ENCODE measurements at places on chromosomes 11 and 22. TPM values are rescaled to one million over a fixed set of nuclear protein-coding genes. Genes with fewer than 3 reads are reported as not detected.

DNA sequence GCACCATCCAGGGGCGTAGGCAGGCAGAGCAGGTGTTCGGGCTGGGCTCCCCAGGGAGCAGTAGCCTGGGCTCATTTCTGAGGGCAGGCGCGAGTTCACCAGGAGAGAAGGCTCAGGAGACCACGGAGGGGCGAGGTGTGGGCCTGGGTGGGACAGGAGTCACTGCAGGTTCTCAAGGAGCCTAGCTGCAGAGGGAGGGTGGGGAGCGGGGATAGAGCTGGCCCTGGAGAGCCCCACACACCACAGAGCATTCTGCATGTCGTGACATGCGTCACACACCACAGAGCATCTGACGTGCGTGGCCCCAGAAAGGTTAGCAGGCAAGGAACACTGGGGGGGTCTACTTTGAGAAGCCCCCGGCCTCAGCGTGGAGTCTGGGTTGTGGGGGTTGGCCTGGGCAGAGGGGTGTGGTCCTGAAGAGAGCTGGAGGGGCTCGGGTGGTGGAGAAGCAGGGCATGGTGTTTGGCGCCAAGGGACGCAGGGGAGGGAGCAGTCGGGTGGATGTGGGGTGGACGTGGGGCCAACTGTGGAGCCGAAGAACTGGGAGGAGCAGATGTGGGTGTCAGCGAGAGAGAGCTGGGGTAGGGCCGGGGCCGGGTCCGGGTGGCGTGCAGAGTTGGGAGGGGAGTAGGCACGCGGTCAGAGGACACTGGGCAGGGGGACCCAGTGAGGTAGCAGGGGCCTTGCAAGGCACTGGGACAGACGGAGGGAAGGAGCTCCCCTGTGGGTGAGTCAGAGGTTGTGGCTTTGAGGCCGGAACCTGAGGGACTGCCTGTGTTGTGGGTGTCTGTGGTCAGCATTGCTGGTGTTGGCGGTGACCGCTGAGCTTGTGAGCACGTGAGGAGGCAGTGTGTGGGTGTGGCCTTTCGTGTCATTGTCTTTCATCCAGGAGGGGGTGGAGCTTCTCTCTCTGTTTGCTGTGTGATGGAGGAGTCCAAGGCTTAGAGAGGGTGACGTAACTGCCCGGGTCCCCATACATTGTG is 25.5 kb downstream of the CTTN start:
- DNase-seq: no peak

DNA sequence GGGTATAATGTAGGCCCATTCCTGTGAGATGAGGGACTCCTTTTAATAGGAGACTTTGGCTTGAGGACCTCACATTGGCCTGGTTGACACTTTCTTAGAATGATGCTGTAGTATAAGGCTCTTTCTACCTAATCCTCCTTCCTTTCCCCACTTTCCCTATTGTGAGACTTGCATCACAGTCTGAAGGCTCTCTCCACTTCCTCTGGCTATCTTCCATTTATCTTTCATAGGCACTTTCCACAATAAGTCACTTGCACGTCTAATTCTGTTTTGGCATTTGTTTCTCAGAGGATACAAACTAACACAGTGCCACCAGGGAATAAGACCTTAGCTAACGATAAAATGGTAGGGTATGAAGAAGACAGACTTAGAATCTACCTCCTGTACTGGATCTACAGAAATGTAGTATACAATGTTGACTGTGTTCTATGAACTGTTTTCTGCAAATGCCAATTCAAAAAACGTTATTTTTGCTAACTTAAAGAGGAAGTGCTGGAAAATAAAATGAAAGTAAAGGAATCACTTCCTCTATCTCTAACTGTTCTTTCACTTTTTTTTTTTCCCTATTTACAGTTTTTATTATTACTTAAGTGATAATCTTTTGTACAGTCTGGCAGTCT is 17.9 kb upstream of the PDE3B start:
- no peak for DNase-seq

- DNase-seq: no peak
Observed at GRCh38 chr11:81915045-81915444, 818.6 kb downstream of the FAM181B start.

PGA5 gene
- 0.71 TPM for total RNA-seq

GRCh38 chr11:106152824-106153223 is 75.4 kb downstream of the AASDHPPT start:
- DNase-seq: no peak

GNAZ gene
- total RNA-seq: 2.6 TPM

DNA sequence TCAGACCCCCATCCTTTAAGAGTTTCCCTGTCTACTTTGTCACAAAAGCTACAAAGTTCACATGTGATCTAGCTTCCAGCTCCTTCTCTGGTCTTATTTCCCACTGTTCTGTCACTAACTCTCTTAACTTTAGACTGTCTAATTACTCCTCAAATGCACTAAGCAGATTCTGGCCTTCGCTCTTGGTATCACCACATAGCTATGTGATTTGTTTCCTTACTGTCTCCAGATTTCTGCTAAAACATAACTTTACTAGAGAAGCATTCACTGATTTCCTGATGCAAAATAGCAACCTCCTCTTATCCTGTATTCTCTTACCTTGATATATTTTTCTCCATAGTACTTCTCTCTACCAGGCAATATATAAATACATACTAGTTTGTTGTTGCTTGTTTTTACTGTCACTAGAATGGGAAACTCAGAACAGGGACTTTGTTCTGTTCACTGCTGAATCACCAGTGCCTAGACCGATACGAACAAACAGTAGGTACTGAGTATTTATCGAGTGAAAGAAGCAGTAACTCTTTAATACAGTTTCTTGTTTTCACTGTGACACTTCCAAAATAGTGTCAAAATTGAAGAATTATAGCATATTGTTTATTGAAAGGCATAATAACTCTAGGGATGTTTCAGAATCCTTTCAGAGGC is 205.6 kb downstream of the DDX10 start:
- DNase-seq: no peak

DNA sequence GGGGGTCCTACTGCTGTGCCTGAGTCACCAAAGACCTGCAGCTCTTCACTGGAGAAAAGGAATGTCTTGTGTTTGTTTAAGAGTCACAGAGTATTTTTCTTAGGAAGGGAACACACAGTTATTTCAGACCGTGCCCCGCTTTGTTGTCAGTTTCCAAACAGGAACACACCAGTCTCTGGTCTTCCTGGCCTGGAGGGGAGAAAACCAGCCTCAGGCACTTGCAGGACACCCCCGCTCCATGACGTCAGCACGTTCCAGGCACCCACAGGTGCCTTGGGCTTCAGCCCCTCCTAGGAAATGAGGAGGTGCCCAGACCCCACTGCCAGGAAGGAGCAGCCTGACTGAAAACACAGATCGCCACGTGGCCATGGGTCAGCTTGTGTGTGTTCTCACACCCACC is 5.4 kb downstream of the DEAF1 start:
- no peak for DNase-seq

- DNase-seq: no peak
Observed at GRCh38 chr11:35682230-35683173, 19.9 kb downstream of the TRIM44 start.

LRRC56 gene
- 0.47 TPM for total RNA-seq

GRCh38 chr11:130606781-130607511 is 158.5 kb downstream of the ADAMTS15 start:
- DNase-seq: peak; percentile 80

GRCh38 chr11:45754261-45754709 is 50.7 kb upstream of the SLC35C1 start:
- DNase-seq: peak; percentile 53

DGAT2 gene
- total RNA-seq: 131 TPM

DNA sequence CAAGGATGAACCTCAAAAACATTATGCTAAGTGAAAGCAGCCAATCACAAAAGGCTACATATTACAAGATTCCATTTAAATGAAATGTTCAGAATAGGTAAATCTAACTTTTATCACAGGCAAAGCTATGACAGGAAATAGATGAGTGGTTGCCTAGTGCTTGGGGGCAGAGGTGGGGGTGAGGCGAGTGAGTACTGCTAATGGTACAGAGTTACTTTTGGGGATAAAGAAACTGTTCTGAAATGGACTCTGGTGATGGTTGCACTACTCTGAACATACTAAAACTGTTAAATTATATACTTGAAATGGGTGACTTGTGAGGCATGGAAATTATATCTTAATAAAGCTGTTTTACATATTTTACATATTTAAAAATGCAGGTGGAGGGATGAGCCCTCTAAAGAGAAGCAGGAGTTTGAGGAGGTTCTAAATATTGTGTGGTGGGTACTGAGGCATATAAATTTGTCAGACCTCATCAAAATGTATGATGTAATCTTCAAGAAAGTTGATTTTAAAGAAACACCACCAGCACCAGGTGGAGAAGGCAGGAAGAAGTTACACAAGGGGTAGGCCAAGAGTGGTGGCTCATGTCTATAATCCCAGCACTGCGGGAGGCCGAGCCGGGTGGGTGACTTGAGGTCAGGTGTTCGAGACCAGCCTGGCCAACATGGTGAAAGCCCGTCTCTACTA is 3.6 kb downstream of the SLC43A1 start:
- DNase-seq: no peak

DNA sequence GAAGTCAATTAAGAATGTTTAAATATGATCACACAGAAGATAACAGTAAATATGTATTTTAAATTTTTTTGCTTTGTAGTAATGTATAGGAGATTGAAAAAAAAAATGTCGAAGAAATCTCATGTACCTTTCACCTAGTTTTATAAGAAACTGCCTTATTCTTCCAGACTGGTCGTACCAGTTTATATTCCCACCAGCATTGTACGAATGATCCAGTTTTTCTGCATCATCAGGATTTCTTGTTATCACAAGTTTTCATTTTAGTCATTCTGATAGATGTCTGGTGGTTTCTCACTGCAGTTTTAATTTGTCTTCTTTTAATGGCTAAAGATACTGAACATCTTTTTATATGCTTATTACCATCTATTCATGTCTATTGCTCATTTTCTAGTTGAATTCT is 101.8 kb upstream of the CTSC start:
- no peak for DNase-seq

ARHGAP42 gene
- total RNA-seq: 9.0 TPM

DNA sequence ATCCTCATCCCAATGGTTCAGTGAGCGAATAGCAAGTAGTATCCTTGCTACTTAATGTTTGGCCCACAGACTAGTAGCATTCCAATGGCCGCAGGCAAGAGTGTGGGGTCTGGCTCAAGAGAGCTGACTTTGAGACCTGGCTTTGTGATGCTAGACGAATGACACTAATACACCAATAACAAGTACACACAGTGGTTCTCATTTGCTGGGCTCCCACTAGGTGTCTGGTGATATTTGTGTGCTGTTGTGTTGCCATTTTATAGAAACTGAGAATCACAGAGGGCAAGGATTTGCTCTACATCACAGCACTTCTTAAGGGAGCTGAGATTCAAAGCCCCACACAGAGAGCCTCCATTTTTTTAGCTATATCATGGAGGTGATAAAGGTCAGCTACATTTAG is 351.2 kb downstream of the TENM4 start:
- no peak for DNase-seq

DNA sequence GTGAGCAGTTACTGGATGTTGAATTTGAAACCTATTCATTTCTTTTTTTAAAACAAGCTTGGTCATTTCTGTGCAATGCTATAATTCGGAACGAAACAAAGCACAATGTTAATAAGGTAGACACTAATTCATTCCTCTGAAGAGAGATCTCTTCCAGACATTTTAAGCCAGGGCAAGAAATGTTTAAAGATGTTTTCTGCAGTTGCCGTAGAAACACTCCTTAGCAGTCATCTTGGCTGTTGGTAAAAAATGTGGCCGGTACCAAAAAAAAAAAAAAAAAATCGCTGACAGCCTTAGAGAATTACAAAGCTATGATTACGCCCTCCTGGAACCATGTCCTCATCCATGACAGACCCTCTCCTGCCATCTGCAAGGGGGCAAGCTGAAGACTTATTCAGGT is 66.4 kb upstream of the TTC12 start:
- no peak for DNase-seq

GRCh38 chr22:41512421-41513194 is 31.7 kb downstream of the POLR3H start:
- DNase-seq: no peak

NTM gene
- 37.4 TPM for total RNA-seq

GRCh38 chr22:30891443-30891755 is 77.2 kb downstream of the MORC2 start:
- DNase-seq: no peak

- DNase-seq: no peak
Observed at GRCh38 chr11:90558328-90558865, 335.5 kb upstream of the CHORDC1 start.

DNA sequence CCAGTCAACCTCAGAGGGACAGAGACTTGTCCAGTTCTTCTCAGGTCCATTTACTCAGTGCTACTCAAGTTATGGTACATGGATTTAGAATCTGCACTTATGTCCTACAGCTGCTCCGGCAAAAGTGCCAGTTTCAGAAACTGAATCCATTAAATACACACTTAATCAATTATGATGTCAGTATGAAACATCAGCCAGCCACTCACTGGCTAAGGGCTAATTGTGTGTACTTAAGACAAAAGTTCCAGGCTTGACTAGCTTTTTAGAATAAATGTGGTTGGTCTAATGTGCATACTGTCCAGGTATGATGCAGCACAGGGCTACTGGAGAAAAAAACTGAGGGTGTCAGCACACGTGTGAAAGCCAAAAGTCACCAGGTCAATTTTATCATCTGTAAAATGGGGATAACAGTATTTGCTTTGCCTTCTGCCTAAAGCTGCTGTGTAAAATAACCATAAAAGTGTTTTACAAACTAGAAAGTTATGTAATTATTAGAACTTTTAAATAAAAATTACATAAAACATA is 55.4 kb upstream of the CYP2D6 start:
- DNase-seq: no peak

GAB4 gene
- total RNA-seq: not detected

All from left cardiac atrium (tissue), 4 donors.